ENCODE measurements at places on chromosomes 7 and 10.

DNA sequence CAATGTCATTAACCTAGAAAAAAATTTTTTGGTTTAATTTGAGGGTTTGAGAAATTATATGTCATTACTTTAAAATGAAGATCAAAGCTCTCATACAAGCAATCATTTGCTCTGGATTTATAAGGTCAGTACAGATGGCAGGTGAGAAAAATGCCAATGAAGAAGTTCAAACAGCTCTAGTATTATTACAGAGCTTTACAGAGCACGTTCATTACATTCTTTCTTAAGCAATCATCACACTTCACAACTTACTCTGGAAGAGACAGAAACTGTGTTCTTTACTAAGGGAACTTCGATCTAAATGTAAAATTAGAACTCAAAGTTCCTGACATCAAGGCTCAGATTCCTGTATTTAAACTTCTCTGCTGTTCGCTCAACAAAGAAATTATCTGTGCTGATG lies 153.4 kb downstream of the ATE1 start:
- no peak for DNase-seq

- peak; percentile 73 for DNase-seq
Observed at GRCh38 chr7:155003092-155003375, at the start of gene PAXIP1. TSS of gene PAXIP1 (minus strand) at chr7:155003124. CDS start at chr7:155002929, 195 bp downstream.

DNA sequence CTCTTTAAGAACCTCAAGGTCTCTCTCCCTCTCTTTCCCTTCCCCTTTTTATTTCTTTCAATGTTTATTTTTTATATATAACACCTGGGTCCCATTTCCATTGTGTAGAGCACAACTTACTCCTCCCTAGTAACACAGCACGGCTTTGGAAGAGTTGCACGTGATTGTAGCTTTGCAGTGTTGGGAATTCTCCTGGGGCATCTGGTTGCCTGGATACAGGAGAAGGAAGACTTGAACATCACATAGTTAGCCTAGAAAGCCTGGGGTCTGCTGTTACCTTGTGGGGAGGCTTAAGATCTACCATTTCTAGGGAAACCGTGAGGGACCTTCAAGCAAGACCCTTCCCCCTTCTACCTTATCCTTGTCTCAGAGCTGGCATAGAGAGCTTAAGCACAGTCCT lies 41.1 kb upstream of the NFKB2 start:
- DNase-seq: no peak

DNA sequence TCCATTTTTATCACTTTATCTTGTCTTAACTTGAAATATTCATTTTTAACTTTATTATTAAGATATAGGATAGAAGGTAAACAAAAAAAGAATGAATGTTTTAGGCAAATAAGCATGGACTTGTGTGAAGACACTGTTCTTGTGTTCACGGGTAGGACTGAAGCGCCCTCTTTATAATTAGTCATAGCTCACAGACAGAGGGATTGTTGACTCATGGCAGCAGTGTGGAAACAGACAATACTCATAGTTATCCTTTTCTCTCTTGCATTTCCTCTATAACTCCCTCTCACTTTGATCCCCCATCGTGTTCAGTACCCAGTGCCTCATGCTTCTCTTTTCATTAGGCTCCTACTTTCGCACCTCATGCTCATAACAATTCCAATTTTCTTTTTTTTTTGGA lies 731.8 kb downstream of the PHTF2 start:
- DNase-seq: no peak

DNA sequence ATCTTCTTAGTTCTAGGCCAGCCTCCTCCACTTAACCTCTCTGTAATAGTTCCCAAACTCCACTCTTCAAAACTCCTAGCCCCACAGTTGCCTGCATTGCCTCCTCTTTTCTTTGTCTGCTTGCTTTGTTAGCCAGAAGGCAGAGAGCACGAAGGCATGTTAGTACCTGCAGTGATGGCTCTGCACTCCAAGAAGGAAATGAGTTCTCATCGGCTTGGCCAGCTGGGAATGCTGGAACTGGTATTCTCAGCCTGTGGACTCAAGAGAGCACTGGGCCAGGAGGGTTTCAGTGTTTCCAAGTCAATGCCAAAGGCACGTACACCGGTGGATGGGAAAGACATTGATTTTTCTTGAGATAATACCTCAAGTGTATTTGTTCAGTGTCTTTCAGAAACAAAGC lies 66.3 kb upstream of the HABP2 start:
- no peak for DNase-seq
